ENCODE measurements at places on chromosomes 12 and 14. TPM values are rescaled to one million over a fixed set of nuclear protein-coding genes. Genes with fewer than 3 reads are reported as not detected.

GPD1 gene
- total RNA-seq = 0.55 TPM

B4GALNT3 gene
- total RNA-seq = 3.1 TPM

C1R gene
- total RNA-seq = 1.7 TPM

HCAR1 gene
- total RNA-seq = 0.16 TPM

KLHL33 gene
- total RNA-seq = 0.09 TPM

PZP gene
- not detected for total RNA-seq

MYO1A gene
- total RNA-seq = 0.70 TPM

TAPBPL gene
- total RNA-seq = 29.1 TPM

GPRC5D gene
- total RNA-seq = not detected

KRT75 gene
- total RNA-seq = not detected

CLEC9A gene
- total RNA-seq = not detected

DIO3 gene
- total RNA-seq = not detected

LRRIQ1 gene
- not detected for total RNA-seq

ANO4 gene
- total RNA-seq = not detected

KRT73 gene
- 0.13 TPM for total RNA-seq

SOAT2 gene
- total RNA-seq = 1.00 TPM

ATXN2 gene
- total RNA-seq = 44.9 TPM

SERPINA6 gene
- total RNA-seq = not detected

CDKN3 gene
- total RNA-seq = 33.8 TPM

HOXC4 gene
- 1.4 TPM for total RNA-seq

RXYLT1 gene
- 32.3 TPM for total RNA-seq

TRHDE gene
- total RNA-seq = not detected

PLD4 gene
- 0.04 TPM for total RNA-seq

RNASE1 gene
- total RNA-seq = 4.3 TPM

TMPRSS12 gene
- total RNA-seq = not detected

ARL1 gene
- total RNA-seq = 74.4 TPM

LPAR5 gene
- total RNA-seq = 10.6 TPM

OR4L1 gene
- total RNA-seq = not detected

GRIN2B gene
- total RNA-seq = not detected

NOC4L gene
- 55.7 TPM for total RNA-seq

HOXC12 gene
- not detected for total RNA-seq

NTN4 gene
- total RNA-seq = not detected

GPRC5A gene
- total RNA-seq = not detected

NUP37 gene
- 89.7 TPM for total RNA-seq

ZBTB42 gene
- 3.3 TPM for total RNA-seq

NXPH4 gene
- 0.22 TPM for total RNA-seq

SYCP3 gene
- total RNA-seq = 0.22 TPM

TMBIM4 gene
- total RNA-seq = 59.8 TPM

ZC2HC1C gene
- 0.81 TPM for total RNA-seq

PROX2 gene
- total RNA-seq = 0.33 TPM

LMNTD1 gene
- total RNA-seq = not detected

VSX2 gene
- total RNA-seq = not detected

MYF5 gene
- total RNA-seq = not detected

MGST1 gene
- total RNA-seq = 0.24 TPM

RND1 gene
- 2.6 TPM for total RNA-seq

OAS3 gene
- total RNA-seq = 12.5 TPM

KLHDC1 gene
- 2.7 TPM for total RNA-seq

PDE3A gene
- not detected for total RNA-seq

GZMH gene
- total RNA-seq = 131 TPM

IAPP gene
- total RNA-seq = not detected

PLA2G1B gene
- not detected for total RNA-seq

FZD10 gene
- total RNA-seq = not detected

SLC25A21 gene
- total RNA-seq = not detected

PIK3C2G gene
- not detected for total RNA-seq

GYS2 gene
- not detected for total RNA-seq

Data from CD8-positive, alpha-beta memory T cell (primary cell).